ENCODE measurements at places on chromosomes 2 and 18. TPM values are rescaled to one million over a fixed set of nuclear protein-coding genes. Genes with fewer than 3 reads are reported as not detected.

DNA sequence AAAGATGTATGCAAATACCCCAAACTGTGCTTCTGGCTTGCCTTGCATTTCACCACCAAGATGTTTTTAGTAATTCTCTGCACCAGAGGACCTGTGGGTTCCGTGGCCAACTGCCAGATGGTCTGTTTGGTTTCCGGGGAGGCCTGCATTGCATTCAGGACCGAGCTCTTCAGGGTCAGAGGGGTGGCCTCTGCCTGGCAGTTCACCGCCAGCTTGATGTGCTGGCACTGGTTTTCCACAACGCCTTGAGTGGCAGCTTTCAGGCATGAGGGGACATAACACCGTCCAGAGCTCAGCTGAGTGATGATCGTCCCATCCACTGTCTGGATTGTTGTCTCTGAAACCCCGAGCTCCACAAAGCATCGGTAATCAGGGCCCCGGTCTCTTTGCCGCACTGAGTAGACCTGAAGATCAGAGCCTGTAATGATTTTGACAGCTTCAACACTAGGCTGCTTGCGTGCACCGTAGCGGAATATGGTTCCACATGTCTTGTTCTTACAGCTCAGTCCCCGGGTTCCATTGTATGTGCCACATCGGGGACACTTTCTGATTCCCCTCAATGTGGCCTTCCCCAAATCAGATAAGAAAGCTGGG is 9.4 kb downstream of the C2orf42 start:
- H3K4me3 ChIP-seq, result no peak overlapping the region
- H3K36me3 ChIP-seq, result no peaks in the 10 kb centered on the region
- H3K4me1 ChIP-seq, result no peaks in the 10 kb centered on the region
- DNase-seq, result no peak
- H3K27me3 ChIP-seq, result no peaks in the 10 kb centered on the region
- no peak overlapping the region for H3K27ac ChIP-seq

DNA sequence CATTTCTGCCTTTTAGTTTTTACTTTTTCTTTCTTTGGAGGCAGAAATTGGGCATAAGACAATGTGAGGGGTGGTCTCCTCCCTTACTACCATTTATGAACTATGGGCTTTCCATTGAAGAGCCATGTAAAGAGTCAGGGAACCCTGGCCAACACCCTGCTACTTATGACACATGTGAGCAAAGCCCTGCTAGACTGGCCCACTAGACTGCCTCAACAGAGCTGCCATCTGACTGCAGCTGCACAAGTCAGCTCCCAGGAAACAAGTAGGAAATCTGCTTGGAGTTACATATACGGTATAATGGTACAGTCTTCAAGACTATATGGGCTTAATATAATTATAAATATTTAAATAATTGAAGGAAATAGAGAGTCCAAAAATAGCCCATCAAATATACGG is 816.8 kb downstream of the TRIB2 start:
- DNase-seq, result no peak
- no peaks in the 10 kb centered on the region for H3K27me3 ChIP-seq
- no peak overlapping the region for H3K4me3 ChIP-seq
- H3K36me3 ChIP-seq, result no peaks in the 10 kb centered on the region
- no peak overlapping the region for H3K27ac ChIP-seq

LAMA1 gene
- total RNA-seq, result 0.17 TPM

DNA sequence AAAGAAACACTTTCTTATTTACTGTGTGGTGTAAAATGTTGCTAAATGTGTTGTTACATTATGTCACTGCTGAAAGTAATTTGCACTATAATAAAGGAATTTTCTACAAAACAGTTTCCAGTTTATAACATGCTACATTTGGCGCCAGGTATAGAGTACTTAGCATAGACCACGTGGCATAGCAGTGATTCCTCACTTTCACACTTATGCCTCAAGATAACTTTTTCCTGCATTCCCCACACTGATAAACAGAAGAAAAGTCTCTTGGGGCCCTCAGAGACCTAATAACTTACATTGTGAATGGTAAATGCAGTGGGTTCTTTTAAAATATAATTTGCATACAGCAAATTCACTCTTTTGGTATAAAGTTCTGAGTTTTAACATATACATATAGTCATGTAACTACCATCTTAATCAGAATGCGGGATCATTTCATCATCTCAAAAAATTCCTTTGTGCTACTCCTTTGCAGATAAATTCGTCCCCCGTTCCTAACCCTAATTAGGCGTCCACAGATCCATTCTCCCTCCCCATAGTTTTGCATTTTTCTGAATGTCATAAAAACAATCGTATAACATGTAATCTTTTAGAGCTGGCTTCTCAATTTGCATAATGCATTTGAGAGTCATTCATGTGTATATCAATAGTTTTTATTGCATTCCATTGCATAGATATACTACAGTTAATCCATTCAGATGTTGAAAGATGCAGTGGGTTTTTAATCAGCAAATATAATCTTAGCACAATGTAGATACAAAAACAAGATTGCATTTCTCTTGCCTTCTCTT is 7.5 kb downstream of the LGALSL start:
- H3K27me3 ChIP-seq, result no peaks in the 10 kb centered on the region
- DNase-seq, result no peak
- H3K36me3 ChIP-seq, result no peaks in the 10 kb centered on the region
- peaks cover 23% of the 10 kb centered on the region for H3K4me1 ChIP-seq
- no peak overlapping the region for H3K4me3 ChIP-seq

GRCh38 chr2:218895326-218895725 is 14.7 kb downstream of the WNT10A start:
- H3K4me1 ChIP-seq, result peaks cover 21% of the 10 kb centered on the region
- no peaks in the 10 kb centered on the region for H3K36me3 ChIP-seq
- H3K4me3 ChIP-seq, result no peak overlapping the region
- no peak for DNase-seq
- peaks cover 48% of the 10 kb centered on the region for H3K27me3 ChIP-seq
- no peak overlapping the region for H3K27ac ChIP-seq

DNA sequence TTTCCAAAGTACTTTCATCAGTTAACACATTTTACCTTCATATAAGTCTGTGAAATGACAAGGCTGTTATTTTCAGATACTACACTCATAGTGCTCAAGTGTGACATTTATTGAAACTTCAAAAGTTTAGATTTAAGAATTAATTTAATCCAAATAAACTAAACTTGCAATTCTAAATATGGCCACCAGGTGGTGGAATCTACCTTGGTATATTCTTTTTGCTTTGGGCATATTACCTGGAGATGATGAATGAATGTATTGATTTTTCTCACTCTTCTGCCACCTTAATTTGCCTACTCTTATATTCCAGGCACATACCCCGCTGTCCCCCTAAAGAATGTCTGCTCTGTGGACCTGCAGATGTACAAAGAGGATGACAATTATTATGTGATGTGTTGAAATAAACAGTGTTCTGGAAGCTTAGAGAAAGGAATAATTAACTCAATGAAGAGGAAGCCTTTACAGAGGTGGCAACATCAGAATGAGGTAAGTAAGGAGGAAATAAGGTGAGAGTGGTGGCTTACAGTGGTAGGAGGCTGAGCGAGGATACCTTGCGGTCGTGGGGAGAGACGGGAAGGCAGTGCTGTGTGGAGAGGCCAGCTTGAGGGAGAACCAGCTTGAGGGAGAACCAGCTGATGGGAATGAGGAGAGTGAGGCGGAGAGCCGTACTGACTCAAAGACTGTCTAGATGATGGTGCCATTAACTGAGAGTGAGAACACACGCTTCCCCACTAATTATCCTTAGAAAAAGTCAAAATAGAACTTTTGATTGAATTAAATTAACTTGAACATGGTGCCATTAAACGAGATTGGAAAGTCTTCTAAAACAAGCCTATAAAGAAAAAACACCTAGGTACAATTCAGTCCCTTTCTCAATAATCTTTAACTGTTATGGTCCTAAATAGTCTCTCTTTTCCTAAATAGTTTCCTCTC is 179.5 kb downstream of the CELF4 start:
- no peak overlapping the region for H3K4me3 ChIP-seq
- H3K27me3 ChIP-seq, result no peaks in the 10 kb centered on the region
- no peak for DNase-seq
- no peaks in the 10 kb centered on the region for H3K36me3 ChIP-seq

GPR35 gene
- total RNA-seq, result 0.49 TPM

DNA sequence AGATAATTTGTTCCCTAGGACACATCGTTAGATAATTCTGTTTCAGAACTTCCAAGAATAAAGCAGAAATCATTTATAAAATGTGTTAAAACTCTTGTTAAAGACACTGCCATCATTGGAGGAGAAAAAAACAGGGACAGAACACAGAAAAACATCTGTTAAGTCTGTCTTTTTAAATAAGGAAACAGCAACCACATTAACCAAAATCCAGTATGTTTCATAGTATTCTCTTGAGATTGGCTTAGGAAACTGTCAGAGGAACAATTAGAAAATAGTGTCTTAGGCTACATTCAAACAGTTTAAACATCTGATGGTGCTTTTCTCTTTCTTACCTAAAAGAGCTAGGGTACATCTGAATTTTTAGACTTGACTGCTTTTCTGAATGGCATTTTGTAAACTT is 81.6 kb downstream of the PMS1 start:
- H3K4me1 ChIP-seq, result peaks cover 8% of the 10 kb centered on the region
- H3K36me3 ChIP-seq, result no peaks in the 10 kb centered on the region
- no peak overlapping the region for H3K4me3 ChIP-seq
- no peak overlapping the region for H3K27ac ChIP-seq

DNA sequence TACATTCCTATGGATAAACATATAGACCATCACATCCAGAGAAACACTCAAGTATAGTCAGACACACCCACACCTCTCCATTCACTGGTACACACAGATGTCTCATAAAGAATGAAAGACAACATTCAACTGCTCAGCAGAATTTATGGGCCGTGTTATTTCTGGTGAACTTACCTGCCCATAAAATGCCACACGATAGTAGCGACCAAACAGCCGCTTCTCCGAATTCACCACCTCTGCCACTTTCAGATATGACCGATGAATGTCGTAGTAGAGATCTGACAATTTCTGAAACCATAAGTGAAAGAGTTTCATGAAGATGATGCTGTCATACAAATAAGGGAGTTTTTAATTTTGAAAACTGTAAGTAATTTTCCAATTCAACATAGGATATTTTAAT is 70.7 kb upstream of the CCDC195 start:
- H3K27me3 ChIP-seq, result no peaks in the 10 kb centered on the region
- no peak overlapping the region for H3K27ac ChIP-seq
- peaks cover 4% of the 10 kb centered on the region for H3K36me3 ChIP-seq
- no peaks in the 10 kb centered on the region for H3K4me1 ChIP-seq
- no peak for DNase-seq

DNA sequence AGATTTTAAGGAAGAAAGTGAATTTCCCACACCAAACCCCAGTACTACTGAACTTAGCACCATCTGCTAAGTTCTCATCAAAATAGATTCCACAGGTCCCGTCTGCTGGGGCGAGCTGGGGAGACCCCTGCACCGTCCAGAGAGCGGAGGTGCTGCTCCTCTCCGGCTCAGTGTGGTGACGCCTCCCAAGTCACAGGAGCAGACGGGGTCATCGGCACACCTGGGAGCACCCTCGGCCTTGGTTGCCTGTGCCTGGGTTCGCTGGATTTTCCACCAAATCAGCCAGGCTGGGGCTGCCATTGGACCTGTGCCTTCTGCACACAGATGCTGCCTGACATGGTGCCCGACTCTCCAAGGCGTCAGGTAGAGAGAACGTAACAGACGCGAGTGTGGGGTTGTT is 141.3 kb downstream of the PXDN start:
- peaks cover 2% of the 10 kb centered on the region for H3K27me3 ChIP-seq
- H3K4me3 ChIP-seq, result no peak overlapping the region
- no peaks in the 10 kb centered on the region for H3K4me1 ChIP-seq
- no peaks in the 10 kb centered on the region for H3K36me3 ChIP-seq
- no peak for DNase-seq
- H3K27ac ChIP-seq, result no peak overlapping the region

C1QL2 gene
- not detected for total RNA-seq

DNA sequence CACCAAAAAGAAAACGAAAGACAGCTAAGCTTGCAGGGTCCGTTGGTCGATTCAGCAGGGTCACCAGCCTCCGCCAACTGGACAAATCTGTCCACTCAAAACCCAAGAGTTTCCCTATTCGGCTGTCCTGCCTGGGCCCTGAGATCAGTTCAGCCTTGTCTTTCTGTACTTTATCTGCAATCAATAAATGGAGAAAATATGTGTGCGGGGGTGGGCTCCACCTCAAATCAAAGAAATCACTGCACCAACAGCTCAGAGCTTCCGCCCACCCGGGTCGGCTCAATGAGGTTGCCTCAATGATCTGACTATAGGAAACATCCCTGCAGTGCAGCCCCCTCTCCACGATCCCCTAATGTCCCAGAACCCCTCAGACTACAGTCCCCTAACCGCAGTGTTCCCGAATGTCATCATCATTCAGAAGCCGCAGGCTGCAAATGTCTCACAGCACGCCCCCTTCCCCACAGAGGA is 447 bp downstream of the GGCX start:
- DNase-seq, result no peak
- H3K4me3 ChIP-seq, result peak overlapping the region; percentile 43
- H3K27ac ChIP-seq, result no peak overlapping the region
- H3K4me1 ChIP-seq, result peaks cover 27% of the 10 kb centered on the region
- no peaks in the 10 kb centered on the region for H3K27me3 ChIP-seq

VWC2L gene
- total RNA-seq, result 0.28 TPM
